ENCODE measurements at places on chromosomes 13 and 19.

DNA sequence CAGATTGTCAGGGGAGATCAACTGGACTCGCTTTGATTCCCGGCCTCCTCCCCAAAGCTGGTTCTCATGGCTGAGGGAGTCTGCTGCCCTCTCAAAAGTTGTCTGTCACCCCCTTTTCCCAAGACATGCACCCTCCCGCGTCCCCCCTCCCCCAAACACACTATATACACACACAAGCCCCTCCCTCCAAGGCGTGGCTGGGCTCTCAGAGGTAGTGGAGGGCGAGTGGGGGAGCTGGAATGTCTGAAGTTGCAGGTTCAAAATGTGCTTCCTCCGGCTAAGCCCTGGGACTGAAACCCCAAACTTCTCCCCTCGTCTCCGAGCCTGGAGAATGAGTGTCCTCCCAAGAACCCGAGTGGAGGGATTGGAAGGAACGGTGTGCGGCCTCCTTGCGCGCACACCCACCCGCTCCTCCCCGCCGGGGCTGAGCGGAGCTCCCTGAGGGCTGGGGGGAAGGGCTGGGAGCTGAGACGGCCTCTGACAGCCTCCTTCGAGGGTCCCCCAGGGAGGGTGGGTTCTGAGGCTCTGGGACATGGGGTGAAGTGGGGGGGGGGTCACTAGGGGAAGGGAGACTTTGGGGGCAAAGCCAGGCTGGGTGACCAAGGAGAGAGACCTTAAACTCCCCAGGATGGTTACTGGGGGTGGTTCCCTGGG lies 9.9 kb upstream of the MEIS3 start:
- no peak for DNase-seq

DNA sequence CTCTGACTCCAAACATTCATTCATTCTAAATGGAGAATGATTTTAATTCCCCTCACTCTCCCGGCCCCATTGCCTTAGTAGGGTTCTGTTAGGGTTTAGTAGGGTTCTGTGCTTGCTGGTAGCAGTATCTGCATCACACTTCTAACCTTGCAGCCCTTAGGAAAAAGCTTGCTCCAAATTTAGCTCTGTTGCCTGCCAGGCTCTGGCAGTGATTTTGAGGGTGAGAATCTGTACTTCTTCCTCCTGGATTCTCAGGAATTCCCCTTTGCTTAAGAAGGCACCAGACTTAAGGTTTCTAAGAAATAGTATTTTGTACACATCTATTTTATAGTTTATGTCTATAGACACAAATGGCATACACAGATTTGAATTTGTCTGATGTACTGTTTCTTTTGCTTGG lies 14.7 kb downstream of the B3GLCT start:
- DNase-seq: no peak

- DNase-seq: peak; percentile 39
These were observed 7.3 kb upstream of the STRN4 start for GRCh38 chr19:46753420-46754155.

DNA sequence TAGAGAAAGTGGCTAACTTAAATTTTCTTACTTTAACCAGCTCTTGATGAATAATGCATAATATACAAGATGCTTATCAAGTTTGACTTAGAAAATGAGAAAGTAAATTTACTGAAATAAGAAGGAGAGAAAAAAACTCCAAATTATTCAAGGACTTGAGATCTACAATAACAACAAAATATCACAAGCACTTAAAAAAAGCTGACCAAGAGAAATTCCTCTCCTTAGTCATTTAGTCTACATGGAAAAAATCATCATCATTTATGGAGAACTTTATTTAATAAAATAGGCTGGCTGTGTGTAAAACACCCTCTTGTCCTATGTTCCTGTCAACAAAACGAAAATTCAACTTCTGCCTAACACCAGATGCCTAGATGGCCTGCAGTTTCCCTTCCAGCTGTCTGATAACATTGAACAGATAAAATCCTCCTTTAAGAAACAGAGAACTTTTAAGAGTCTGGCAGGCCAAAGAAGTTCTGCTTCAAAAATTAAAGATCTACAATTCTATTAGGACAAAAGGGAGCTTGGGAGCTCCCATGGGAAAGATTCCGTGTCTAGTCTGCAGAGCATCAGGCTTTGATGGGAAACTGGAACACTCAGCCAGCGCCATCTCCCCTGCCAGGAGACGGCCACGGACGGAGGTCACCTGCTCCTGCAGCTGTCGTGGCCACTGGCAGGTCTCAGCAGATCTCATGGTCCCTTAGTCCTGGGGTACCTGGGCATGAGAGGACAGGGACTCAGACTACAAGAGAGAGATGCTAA lies 37.9 kb upstream of the ATP11A start:
- DNase-seq: no peak

DNA sequence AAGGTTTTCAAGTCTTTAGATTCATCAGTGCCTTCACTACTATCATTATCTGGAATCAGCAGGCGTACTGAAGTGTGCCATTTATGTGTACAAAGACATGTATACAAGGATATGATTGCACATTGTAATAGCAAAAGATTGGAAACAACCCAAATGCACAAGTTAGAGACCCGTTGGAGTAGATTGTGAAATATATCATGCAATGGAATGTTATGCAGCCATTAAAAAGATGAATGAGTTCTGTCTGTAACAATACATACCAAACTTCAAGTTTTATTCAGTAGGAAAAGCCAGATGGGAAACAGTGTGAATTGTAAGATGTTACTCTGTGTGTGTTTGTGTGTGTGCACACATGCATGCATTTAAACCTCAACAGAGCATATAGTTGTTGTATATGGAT lies 97.9 kb downstream of the DGKH start:
- no peak for DNase-seq

DNA sequence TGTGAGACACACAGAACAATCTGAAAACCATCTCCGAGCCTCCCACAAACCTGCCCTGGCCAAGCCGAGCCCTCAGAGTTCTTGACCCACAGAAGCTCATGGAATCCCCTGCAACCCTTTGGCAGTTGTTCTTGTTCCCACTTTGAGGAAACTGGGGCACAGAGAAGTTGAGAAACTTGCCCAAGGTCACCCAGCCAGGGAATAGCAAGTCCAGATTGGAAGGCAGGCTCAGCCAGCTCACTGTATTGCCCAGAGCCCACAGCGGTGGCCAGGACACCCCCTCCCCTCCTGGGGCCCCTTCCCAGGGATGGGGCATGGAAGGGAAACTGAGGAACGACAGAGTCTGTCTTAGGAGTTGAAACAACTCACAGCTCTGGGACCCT lies 1.8 kb downstream of the ZSWIM4 start:
- no peak for DNase-seq

DNA sequence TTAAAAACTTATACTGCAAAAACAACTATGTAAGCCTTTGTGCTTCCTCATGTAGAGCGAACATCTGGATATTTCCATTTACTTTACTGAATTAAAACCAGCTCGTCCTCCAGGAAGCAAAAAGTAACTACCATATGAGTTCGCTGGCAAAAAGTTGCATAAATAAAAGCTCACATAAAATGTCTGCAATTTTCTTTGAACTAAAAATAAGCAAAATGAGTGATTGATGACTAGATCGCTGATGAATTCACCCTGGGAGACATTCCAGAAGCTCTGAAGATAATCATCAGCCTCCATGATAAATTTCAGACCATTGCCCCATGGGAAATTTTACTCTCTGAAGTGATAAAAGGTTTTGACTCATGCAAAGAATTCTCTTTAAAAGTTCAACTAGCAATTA lies 67.3 kb upstream of the SACS start:
- DNase-seq: peak; percentile 98

GRCh38 chr13:91567485-91568207 lies 169.2 kb downstream of the GPC5 start:
- DNase-seq: no peak

DNA sequence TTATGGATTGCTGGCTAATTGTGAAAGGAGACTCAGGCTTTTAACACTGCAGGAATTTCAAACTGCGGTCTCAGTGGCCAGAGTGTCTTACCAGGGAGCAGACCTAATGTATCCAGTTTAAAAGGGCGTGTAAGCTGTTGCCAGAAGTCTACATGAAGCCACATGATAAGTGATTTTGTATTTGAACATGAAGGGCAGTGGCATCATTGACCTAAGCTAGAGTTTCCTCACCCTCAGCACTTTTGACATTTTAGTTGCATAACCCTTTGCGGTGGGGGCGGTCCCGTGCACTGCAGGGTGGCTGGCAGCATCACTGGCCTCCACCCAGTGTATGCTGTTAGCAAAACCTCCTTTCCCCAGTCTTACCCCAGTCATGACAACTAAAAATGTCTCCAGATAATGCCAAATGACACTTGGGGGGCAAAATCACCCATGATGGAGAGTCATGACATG lies 23.7 kb upstream of the GPR18 start:
- no peak for DNase-seq

GRCh38 chr13:86464193-86464592 lies 665.0 kb upstream of the SLITRK6 start:
- peak; percentile 17 for DNase-seq

DNA sequence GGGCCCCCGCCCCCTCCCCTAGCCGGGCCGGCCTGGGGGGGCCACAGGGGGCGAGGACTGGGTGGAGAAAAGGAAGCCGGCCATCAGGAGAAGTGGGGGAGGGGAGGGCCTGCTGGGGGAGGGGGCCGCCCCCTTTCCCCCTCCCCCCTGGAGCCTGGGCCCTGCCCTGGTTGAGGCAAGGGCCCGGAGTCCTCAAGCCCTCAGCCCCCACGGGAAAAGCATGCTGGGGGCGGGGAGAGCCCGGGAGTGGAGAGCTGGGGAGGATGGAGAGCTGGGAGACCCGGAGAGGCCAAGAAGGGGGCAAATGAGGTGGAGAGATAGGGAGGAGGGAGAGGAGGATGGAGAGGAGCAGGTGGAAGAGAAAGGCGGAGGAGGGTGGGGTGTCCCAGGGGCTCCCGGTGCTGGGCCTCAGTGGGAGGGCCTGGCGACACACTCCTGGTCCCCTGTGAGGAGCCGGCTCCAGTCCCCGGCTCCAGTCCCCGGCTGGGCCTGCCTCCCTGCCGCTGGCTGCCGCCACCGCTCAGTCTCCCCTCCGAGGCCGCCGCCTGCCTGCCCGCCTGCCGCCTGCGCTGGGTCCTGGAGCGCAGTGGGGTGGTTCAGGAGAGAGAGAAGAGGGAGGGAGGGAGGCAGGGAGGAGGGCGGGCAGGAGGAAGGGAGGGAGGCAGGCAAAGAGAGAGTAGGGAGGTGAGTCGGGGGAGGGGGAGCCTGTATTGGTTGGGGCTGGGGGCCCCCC lies at the start of gene GRIK5:
Gene GRIK5, minus strand, starts transcription at position 588 of the 733 bp plus-strand sequence. CDS start 4,436 bp downstream, outside the sequence.
- DNase-seq: no peak
